ENCODE measurements at places on chromosomes 16 and 17.

GRCh38 chr16:1184156-1184868, 31.4 kb downstream of the CACNA1H start:
- DNase-seq, result no peak

GRCh38 chr17:45150911-45151809, 2.9 kb downstream of the HEXIM1 start:
- DNase-seq, result no peak

- DNase-seq, result no peak
These were observed 5.9 kb upstream of the HS3ST6 start for GRCh38 chr16:1924095-1924494.

GRCh38 chr17:67353929-67354574, 12.3 kb downstream of the PSMD12 start:
- DNase-seq, result no peak

DNA sequence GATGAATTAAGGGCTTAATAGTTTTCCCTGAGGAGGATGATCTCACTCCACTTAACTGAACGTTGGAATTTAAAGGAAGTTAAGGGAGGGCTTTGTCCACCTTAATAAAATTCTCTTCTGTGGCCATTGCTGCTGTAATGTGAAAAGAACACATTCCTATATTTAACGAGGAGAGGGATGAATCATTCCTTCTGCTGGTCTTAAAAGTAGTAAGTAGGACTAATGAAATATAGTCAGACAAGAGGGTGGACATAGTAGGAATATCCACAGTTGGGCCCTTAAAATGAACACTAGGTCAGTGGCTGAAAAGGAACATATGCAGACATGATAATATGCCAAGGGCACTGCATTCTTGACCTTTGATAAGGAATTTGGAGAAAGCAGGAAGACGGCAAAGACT, 405.6 kb downstream of the PMP22 start:
- DNase-seq, result no peak

GRCh38 chr16:68592466-68593337, 52.4 kb upstream of the CDH3 start:
- no peak for DNase-seq

DNA sequence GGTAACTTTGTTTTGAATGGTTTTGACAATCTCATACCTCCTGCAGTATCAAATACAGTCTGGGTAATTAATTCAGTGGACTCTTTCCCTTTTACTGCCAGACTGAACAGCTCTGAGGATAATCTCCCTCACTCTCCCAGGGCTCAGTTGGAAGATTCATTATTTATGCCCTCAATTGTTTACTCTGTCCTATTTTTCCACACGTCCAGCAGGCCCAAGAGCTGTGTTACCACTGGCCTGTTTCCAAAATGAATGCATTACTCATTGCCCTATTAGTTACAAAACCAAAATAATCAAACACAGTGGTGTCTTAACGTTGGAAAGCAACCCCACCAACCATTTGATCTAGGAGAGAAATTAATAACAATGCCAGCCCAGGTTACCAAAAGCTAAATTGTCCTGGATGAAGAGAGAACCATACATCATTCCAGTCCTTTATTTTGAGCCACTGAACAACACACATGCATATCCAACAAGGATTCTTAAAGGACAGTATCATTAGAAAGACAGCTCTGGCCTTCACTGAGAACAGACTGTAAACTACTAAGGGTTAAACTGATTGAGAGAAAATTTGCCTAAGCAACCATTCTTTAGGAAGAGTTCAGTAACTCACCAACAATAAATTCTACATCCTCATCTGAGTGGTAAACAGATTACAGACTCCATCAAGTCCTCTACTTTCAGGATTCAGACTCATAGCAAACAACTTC, 34.5 kb downstream of the FAM222B start:
- no peak for DNase-seq

DNA sequence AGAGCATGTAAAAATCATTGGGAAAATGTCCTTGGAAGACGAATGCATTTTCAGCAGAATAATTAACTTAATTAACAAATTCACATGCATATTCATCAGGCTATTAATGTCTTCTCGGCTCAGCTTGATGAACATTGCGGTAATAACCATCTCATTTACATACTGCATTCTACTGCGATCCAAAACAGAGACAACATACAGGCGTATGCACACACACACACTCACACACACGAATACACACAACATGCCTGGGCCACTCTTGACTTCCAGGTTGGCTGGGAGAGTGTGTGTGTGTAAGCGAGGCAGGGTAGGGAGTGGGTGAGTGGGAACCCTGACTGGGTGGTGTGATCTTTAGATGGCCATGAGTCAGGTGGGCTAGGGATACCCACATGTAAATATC, 44.7 kb downstream of the NEUROD2 start:
- no peak for DNase-seq

GRCh38 chr17:43349142-43349541, 49.7 kb upstream of the ARL4D start:
- no peak for DNase-seq

DNA sequence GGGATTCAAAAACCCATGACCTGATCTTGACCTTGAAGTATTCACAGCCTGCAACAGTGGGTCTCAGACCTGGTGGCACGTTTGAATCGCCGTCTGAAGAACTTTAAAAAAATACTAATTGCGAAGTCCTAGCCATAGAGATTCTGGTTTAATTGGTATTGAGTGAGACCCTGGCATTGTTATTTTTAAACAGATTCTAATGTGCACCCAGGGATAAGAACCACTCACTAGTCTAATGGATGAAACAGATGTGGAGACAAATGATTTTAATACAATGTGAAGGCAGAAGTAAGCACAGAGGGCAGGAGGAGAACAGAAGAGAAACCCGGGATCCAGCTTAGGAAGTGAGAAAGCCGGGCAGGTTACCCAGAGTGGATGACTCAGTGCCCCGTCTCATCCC, 21.2 kb downstream of the TMEM98 start:
- DNase-seq, result no peak

- DNase-seq, result no peak
These were observed 66.0 kb upstream of the ZNF423 start for GRCh38 chr16:49921791-49922456.

GRCh38 chr17:66441101-66441661, 138.8 kb downstream of the PRKCA start:
- DNase-seq, result no peak

DNA sequence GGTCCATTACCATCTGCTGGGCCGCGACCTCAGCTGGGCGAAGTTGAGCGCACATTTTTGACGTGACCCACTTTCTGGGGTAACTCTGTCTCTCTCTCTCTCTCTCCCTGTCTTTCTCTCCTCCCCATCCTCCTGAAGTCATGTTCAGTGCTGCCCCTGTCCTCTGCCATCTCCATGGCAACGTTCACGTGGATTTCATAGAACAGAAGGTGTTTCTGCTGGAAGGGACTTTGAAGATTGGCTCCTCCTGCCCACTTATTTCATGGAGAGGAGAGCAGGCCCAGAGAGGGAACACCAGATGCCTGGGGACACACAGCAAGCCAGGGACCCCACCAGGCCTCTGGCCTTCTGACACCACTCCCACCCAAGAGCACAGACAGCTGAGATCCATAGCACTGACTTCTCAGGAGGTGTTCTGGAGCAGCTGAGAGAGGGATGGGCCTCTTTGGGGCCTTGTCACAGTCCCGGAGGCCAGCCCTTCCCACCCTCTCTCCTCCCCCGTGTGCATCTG, 4.2 kb upstream of the CCNF start:
- no peak for DNase-seq

- no peak for DNase-seq
These were observed 22.9 kb upstream of the DYNLRB2 start for GRCh38 chr16:80517846-80518245.

GRCh38 chr17:32564325-32564724, 77.5 kb downstream of the CDK5R1 start:
- DNase-seq, result no peak

DNA sequence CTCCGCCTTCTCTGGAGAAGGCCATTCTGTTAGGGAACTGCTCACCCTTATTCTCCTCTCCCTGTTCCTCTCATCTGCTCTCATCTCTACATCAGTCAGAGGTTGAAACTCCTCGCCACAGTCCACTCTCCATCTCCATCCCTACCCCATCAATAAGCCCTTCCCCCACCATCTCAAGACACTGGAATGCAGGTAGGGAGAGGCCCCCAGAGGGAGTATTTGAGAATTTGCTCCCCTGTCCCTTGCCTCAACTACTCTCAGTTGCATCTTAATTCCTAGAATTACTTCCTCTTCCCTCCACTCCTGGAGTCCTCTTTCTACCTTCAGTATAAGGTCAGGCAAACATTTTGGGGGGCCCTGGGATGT, 2.0 kb upstream of the AATF start:
- DNase-seq, result no peak

- DNase-seq, result no peak
These were observed 84.9 kb upstream of the SDK2 start for GRCh38 chr17:73729101-73729500.

GRCh38 chr17:50903604-50904517, 37.7 kb upstream of the TOB1 start:
- DNase-seq, result no peak

GRCh38 chr17:56700919-56701420, 107.5 kb downstream of the NOG start:
- no peak for DNase-seq

DNA sequence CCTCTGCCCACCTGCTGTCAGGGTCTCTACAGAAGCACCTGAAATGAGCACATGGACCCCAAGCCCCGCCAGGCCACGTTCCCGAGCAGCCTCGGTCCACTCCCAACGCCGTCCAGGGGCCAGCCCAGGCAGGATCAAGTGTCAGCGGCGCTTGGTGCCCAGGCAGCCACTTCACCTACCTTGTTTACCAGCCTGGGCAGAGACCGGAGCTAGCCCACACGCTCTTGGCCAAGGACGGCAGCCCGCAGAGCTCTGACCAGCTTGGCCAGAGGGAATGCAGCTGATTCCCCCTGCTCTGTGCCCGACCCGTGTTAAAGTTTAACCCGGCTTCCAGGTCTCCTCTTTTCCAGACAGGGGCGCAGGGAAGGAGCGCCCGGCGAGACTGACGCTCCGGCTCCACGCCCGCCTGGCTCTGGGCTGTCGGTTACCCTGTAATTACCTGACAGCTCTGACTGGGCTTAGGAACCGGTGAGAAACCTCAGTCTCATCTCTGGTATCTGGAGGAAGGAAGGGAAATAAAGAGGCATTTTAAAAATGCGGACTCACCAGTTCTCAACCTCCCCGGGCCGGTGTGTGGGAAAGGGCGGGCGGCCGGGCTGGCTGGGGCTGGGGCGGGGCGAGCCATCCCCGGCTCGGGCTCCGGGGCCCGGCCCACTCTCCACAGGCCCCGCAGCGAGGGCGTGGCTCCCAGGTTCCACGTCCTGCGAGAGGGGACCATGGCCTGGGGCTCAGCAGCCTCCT, 4.6 kb downstream of the KIFC3 start:
- DNase-seq, result no peak

DNA sequence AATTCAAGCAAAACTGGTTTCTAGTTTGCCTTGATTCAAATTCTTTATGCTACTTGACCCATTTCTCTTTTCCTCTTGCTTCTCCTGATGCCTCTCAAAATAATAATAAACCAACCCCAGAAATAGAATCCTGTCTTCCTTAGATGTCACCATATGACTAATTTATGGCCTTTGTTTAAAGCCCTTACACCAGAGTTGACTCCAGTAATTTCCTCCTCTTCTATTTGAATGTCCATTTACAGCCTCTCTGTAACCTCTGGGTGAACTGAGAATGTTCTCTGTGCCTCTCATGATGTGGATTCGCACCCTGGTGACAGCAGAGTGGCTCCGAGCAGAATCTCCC, 31.5 kb downstream of the ZFHX3 start:
- DNase-seq, result no peak

DNA sequence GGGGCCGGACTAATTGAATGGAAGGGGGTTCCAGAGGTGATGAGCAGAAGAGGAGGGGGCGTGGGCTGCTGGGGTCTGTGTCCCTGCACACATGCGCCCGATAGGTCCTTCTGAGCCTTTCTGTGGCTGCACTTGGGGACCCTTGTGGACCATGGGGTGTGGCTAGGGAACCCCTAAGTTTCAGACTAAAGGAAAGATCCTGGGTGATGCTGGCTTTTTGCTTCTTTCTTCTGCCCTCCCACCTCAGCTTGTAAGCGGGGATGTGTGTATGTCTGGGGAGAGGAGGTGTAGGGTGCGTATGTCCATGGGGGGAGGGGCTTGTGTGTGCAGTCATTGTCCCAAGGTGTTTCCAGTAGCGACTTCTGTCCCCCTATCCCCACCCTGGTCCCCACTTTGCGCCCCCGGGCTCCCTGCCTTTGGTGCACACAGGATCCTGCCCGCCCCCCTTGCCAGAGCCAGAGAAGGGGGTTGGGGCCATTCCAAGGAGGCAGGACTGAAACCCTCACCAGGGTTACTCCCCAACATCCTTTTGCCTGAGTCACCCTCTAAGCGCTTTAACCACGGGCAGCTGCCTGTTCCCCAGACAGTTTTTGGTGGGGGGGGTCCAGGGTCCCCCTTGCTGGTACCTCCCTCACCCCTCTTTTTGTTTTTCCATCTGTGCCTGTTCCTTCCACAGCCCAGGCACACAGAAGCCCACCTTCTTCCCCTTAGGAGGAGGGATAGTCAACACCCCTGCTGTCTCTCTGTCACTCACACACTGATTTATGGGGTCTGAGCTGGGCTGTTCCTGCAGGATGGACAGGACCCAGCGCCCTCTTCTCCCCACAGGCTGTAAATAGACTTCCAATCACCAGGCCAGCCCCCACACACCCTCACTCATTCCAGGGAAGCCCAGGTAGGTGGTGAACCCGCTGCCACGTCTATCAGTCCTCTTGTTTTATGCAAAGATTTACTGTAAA, 83.2 kb downstream of the ARHGAP23 start:
- DNase-seq, result no peak

DNA sequence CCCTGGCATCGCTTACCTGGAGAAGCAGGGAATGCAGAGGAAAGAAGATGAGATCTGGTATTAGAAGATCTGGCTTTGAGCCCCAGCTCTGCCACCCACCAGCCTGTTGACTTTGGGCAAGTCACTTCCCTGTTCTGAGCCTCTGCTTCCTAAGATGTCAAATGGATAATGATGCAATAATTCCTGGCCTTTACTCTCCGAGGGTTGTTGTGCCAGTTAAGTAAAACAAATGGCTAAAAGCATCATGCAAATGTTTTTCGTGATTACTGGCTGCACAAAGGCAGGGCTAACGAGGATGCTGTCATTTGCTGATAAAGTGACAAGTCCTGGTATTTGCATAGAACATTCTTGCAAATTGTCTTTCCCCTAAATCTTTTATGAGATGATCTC, 1.3 kb upstream of the ZNF821 start:
- DNase-seq, result no peak

DNA sequence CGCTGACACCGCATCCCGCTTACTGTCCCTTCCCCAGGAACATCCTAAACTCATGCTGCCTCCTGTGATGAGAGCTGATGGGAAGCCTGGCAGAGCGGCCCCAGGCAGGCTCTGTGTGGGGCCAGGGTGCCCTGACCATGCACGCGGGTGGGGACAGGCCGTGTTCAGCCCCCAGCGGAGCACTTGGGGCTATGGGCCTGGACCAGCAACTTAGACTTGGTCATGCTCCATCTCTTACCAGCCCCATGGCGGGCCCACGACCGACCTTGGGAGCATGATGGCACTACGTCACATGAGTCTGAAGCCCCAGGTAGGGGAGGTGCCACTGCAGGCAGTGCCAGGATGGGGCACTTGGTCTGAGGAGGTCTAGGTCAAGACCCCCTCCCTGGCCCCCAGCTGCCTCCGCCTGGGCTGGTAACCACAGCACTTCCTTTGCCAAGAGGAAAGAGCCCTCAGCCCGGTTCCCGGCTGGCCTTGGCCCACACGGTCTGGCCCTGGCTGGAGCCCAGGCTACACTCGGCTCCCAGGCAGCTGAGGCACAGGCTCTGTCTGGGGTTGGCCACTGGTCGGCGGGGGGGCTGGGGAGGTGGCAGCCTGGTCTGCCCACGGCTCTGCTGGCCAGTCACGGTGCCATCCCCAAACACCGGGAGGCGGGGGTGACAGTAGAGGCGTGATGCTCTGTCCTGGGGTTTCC, 25.7 kb downstream of the BAHCC1 start:
- DNase-seq, result no peak
